ENCODE measurements at places on chromosomes 1 and 21.
A peak's percentile ranks its signal among the peaks of the same experiment; 100 is the strongest.

DNA sequence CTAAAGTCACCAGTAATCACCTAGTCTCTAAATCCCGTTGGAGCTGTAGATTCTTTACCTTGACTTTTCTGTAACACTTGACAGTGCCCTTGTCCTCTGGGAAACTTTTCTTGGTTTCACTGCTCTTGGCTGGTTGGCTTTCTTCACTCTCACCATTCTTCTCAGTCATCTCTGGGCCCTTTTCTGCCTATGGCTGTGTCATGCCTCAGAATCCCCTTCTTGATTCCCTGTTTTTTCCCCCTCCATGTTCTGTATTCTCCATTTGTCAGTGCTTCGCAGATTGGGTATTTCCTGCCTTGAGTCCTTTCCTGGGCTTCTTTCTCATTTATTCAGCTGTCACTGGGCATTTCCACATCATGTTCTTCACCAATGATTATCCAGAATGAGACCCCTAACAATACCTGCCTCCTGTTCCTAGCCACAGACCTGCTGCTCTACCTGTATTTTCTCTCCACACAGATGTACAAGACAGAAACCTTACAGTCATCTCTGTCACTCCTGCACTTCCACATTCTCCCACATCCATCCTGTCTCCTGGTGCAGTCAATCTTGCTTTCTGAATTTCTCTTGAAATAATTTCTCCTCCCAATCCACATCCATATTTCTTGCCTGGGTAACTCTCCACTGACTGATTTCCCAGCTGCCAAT is 14.7 kb downstream of the UCK2 start:
- DNase-seq: no peak

DNA sequence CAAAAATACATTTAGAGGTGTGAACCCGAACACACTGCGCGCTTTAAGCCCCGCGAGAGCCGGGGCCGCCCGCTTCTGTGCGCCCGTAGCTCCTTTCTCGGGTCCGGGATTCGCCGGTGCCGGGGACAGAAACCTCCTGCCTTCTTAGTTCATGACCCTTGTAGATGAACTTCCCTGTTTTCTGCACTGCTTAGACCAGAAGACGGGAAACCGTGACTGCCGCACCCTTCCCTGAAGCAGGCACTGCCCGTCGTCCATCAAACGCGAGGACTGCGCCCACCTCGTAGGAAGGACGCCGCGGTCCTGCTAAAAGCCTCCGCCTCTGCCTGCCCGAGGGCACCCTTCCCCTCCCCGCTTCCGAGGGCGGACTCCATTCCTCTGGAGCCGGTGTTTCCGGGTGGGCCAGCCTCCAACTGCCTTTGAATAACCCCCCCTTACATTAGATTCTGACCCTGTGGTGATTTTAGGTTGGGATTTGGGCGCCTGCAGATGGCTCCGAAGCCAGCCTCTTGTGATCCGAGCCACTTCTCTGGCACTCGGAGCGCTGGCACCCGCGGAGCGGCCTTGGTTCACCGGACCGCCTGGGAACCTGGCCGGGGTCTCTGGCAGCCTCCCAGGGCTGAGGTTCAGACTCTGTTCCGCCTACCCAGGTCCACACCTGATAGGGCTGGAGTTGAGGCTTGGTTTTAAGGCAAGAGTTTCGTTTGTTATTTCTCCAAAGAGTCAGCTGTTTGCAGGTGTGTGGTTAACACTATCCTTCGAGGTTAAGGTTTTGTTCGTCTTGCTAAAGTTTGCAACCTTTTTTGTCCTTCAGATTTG is 1.2 kb upstream of the PTTG1IP start:
- no peak for DNase-seq

- no peak for DNase-seq
Measured at GRCh38 chr1:4219826-4220225, 319.8 kb upstream of the C1orf174 start.

- peak; percentile 87 for DNase-seq
Measured at GRCh38 chr1:156920233-156921052, at the start of gene LRRC71. Gene LRRC71 (plus strand): TSS chr1:156920632. CDS start chr1:156920804, 172 bp downstream.

Measured in right kidney (tissue), 9 donors.